ENCODE measurements at places on chromosomes 16 and 17. TPM values are rescaled to one million over a fixed set of nuclear protein-coding genes. Genes with fewer than 3 reads are reported as not detected.

The PTGES3L gene
- 0.69 TPM for total RNA-seq

The RAMP2 gene
- 0.74 TPM for total RNA-seq

The OR3A3 gene
- not detected for total RNA-seq

The SLC22A31 gene
- total RNA-seq, result 1.2 TPM

The MYO18A gene
- total RNA-seq, result 28.9 TPM

The CRYM gene
- total RNA-seq, result 2.1 TPM

The CHST6 gene
- total RNA-seq, result 0.22 TPM

The CASKIN2 gene
- 12.1 TPM for total RNA-seq

The TBC1D3E gene
- total RNA-seq, result not detected

The CASKIN1 gene
- 0.56 TPM for total RNA-seq

The TPPP3 gene
- total RNA-seq, result 7.5 TPM

The LRRC46 gene
- total RNA-seq, result 4.0 TPM

The CHST4 gene
- total RNA-seq, result not detected

The AANAT gene
- 0.34 TPM for total RNA-seq

The KRT36 gene
- total RNA-seq, result not detected

The ATP2C2 gene
- 0.25 TPM for total RNA-seq

The UMOD gene
- total RNA-seq, result not detected

Data from A549 treated with ZK216348 at 1 μM for 4 hours (cell line).